ENCODE measurements at places on chromosomes 2 and 18. TPM values are rescaled to one million over a fixed set of nuclear protein-coding genes. Genes with fewer than 3 reads are reported as not detected.

GRCh38 chr2:240997856-240998705, at the start of gene SNED1:
Gene SNED1, plus strand, starts transcription at chr2:240998618. Its CDS starts 220 bp downstream, at chr2:240998838.
- DNase-seq: no peak

GRCh38 chr2:220779931-220780330, 792.2 kb downstream of the EPHA4 start:
- DNase-seq: no peak

DNA sequence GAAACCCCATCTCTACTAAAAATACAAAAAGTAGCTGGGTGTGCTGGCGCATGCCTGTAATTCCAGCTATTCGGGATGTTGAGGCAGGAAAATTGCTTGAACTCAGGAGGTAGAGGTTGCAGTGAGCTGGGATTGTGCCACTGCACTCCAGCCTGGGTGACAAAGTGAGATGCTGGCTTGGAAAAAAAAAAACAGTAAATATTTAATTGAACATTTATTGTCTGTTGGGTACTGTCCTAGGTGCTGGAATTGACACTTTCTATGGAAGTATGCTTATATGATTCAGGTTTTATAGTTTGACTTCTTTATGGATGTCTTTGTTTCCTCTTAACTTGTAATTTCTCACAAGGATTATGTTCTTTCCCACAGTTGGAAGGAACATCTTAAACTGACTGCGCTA, 633.1 kb upstream of the SETBP1 start:
- no peak for DNase-seq

DNA sequence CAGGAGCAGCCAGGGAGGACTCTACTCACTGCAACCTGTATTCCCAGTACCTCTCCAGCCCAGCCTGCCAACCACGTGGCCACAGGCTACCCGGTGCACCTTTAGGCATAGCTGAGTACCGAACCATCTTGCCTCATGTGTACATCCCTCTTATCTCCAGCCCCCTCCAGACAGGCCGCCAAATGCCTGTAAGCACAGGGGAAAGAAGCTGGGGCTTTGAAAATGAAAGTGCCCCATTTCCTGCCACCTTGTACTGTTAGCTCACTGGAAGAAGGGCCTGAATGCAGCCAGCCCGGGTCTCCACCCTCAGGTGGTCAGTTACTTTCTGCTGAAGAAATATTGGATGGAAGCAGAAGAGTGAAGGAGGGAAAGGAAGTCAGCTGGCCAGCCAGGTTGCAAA, 27.2 kb upstream of the RFX8 start:
- no peak for DNase-seq

- no peak for DNase-seq
Measured at GRCh38 chr18:48195787-48196186, 213.4 kb downstream of the ZBTB7C start.

GRCh38 chr2:46825231-46825938, 90.2 kb downstream of the MCFD2 start:
- DNase-seq: no peak

DNA sequence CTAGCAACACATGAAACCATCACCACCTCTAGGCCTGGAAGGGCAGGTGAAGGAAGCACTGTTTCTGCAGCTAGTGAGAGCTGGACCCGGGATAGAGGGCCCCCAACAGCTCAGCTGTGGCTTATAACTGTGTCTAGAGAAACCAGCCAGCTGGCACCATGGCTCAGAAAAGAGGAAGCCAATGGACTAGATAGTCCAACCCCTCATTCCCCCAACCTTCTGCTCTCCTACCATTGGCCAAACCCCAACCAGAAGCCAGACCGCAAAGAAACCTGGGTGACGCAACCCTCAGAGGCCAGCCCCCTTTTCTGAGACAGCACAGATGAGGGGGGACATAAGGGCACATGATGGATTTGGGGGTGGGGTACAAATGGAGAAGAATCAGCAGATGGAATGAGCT, 24.3 kb downstream of the SMYD1 start:
- DNase-seq: no peak

GRCh38 chr2:221477714-221478484, 94.2 kb downstream of the EPHA4 start:
- no peak for DNase-seq

GRCh38 chr2:48738806-48739205, 16.7 kb downstream of the LHCGR start:
- no peak for DNase-seq

- no peak for DNase-seq
Measured at GRCh38 chr2:236541008-236541562, 28.5 kb upstream of the ACKR3 start.

DNA sequence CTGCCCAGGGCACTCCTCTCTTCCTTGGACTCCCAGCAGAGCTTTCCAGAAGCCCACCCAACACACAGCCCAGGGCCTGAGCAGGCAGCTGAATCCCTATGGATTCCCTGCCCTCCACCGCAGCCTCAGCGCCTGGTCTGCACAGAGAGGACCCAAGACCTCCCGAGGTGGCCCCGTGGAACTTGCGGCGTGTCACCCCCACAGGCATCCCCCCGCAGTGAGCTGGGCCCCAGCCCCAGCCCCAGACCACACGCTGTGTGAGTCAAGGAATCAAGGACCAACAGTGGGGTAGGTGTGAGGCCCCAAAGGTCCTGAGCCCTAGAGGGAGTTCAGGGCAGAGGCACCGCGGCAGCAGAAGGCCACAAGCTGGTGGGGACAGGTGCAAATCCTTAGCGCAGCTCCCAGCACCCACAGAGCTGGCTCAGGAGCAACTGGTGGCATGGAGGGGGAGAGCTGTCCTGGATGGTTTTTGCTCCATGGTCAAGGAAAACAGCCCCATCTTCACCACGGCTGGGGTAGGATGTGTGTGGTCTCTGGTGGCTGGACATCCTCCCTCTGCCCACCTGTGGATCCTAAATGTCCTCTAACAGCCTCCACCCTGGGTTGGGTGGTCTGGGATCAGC, 8.5 kb downstream of the HS6ST1 start:
- no peak for DNase-seq

DNA sequence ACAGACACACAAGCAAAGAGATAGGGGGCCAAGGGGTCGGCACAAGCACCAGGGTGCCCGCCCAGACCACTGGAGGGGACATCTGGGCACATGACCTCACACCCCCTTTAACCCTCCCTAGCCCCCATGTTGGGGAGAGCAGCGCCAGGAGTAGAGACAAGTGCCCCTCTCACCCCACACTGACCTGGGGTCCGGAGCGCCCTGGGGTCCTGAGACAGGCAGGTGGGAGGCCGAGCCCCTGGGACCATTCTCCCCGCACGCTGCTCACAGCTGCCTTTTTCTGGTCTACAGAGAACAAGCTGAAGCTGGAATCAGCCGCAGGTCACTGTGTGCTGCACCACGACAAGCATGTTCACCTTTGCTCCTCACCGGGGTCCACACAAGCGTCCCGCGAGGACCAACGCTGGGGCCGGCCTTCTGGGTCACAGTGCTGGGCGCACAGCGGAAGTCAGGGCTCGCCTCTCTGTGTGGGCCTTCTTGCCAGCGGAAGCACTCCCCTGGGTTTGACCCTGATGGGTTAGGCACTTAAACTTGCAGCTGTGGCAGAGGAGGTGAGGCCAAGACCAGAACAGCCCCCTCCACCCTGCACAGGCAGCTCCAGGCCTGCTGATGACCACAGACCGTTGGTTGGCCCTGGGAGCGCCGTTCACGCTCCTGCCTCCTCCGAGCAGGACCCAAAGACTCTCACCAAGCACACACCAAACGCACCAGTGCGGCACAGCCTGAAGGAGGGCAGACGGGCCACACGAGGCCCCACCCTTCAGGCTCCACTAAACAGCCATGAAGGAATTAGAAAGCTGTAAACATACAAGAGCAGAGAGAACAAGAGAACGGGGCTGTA, 275.3 kb downstream of the EIPR1 start:
- DNase-seq: no peak

GRCh38 chr18:59961070-59961469, 61.3 kb downstream of the PMAIP1 start:
- DNase-seq: no peak

GRCh38 chr18:78778651-78779050, 201.0 kb upstream of the SALL3 start:
- DNase-seq: no peak

- no peak for DNase-seq
Measured at GRCh38 chr18:51342815-51343214, 145.3 kb upstream of the MEX3C start.

GRCh38 chr18:55522011-55522410, 66.0 kb downstream of the TCF4 start:
- DNase-seq: no peak

DNA sequence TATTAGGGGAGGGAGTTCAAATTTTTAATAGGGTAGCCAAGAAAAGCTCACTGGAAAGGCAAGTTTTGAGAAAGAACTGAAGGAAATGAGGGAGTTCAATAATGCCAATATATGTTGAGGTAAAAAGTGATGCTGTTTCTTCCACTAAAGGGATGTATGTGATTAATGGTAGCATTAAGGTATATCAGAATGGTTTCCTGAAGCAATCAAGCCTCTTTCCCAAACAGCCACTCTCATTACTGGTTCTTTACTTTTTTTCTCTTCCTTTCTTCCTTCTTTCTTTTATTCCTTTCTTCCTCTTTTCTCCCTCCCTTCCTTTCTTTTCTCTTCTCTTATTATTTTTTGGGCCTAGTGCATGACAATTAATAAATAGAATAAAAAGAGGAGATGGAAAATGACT, 433.5 kb downstream of the SATB2 start:
- DNase-seq: no peak

DNA sequence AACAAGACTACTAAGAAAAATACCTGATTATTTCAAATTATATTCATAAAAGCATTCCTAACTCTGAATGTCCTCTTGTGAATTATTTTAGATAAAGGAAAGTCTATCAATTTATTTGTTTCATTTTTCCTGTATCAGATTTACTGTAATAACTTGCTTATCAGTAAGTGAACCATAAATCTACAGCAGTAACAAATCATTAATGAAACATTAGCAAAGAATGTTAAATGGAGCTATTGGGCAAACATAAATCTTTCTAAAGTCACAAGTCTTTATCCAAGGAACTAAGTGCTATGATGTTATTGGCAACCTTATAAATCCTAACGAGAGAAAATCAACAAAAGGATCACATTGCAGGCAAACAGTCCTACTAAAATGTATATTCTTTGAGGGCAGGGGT, 897.1 kb upstream of the FSHR start:
- DNase-seq: no peak

- no peak for DNase-seq
Measured at GRCh38 chr2:7523481-7524120, 606.4 kb downstream of the RNF144A start.

GRCh38 chr2:108548208-108549003, 14.1 kb downstream of the LIMS1 start:
- no peak for DNase-seq

GRCh38 chr2:73823916-73824523, 4.7 kb upstream of the STAMBP start:
- no peak for DNase-seq

Gene PAX8
- 1.2 TPM for total RNA-seq

Gene CHRNG
- total RNA-seq: not detected

Gene PSME4
- 79.8 TPM for total RNA-seq

Gene PIGN
- 18.2 TPM for total RNA-seq

Gene SERPINB12
- total RNA-seq: not detected

Gene HOXD1
- total RNA-seq: not detected

Gene CNDP1
- 0.34 TPM for total RNA-seq

Gene FSHR
- not detected for total RNA-seq

Gene PAPOLG
- 42.0 TPM for total RNA-seq

Gene CCDC141
- total RNA-seq: 10.8 TPM

Gene ERFE
- total RNA-seq: 0.28 TPM

Gene APCDD1
- total RNA-seq: not detected
